ENCODE measurements at places on chromosomes 2 and 18.

DNA sequence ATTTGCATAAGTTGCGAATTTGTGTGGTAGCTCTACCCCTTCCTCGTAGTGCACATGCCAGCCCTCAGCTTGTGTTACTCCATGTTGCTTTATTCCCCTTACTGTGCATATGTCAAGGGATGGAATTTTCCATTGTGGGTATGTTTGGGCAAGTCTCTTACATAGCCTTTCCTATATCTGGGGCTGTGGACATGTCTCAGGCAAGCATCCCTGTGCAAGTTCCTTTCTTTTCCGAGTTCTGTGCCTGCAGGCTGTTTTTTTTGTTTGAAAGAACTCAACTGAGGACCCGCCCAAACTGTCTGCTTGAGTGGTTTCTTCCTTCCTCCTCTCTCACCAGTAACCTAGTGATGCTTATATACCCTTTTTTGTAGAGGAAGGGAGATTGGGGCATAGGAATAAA lies 1739.1 kb upstream of the PIK3C3 start:
- DNase-seq, result no peak

DNA sequence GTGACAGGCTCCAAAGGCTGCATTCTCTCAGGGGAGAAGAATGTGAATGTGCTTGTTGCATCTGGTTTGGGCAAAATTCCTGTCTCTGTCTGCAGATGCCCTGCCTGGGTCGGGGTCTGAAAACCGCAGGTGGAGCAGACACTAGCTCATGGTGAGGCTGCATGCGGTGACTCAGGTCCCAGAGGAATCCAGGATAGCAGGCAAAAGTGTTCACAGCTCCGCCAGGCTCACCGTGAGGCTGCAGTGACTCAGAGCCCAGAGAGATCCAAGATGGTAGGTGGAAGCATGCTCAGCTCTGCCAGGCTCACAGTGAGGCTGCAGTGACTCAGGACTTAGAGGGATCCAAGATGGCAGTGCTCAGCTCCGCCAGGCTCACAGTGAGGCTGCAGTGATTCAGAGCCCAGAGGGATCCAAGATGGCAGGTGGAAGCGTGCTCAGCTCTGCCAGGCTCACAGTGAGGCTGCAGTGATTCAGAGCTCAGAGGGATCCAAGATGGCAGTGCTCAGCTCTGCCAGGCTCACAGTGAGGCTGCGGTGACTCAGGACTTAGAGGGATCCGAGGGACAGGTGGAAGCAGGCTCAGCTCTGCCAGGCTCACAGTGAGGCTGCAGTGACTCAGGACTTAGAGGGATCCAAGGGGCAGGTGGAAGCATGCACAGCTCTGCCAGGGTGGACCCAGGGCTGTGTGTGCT lies 200.5 kb downstream of the ACKR3 start:
- no peak for DNase-seq

- no peak for DNase-seq
Measured at GRCh38 chr2:230156782-230157699, 62.7 kb downstream of the SP110 start.

DNA sequence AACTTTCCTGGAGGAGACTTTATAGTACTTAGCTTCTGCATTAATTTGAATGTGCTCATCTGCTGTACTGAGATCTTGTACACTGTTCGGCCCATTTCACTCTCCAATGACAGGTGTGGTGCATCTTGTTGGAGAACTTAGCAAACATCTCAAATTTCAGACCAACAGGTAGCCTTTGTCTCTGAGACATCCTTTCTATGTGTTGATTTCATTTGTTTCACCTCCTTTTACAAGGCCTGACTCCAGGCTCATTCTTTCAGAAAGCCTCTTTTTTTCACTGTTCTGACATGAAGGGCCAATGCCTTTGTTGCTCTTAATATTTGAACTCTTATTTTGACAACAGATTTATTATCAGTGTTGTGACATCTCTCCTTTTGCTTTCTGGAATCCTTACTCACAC lies 271.8 kb upstream of the FANCL start:
- DNase-seq, result no peak

DNA sequence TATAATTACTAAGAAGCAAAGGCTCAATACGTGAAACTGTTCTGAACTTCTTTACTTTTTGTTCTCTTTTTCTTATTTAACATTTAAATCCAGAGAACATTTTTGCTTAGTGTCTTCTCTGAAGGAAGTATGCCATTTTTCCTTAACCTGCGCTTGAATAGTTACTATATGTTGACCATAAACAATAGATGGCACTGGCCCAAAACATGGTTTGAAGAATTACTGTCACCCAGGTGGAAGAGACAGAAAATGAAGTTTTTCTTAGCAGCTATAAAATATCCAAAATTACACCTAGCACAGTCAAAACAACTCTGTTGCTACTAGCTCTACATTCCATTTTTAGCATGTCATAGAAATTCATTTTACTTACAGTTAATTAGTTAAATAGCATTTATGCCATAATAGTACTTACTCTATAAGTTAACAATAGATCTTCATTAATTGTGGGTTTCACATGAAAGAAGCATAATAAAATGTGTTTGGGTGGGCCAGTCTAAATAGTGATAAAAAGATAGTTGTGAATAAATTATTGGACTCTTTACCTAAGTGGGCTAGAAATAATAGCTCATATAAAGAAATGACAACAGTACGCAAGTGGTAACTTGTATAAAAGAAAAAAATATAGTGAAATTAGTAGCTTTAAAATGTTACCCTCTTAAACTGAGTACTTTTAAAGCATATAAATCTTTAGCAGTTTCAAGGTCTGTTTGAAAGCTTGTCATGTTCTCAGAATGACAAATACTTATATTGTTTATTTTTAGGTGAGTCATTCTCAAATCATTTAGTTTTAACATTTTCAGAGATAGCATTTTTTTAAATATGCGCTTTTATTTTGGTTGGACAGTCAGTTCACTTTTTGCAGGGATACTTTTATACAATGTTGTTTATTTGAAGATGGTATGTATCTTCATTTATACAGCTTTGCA lies 3.7 kb downstream of the ETAA1 start:
- DNase-seq, result no peak

- DNase-seq, result no peak
Measured at GRCh38 chr2:29786361-29786760, 135.0 kb downstream of the ALK start.

DNA sequence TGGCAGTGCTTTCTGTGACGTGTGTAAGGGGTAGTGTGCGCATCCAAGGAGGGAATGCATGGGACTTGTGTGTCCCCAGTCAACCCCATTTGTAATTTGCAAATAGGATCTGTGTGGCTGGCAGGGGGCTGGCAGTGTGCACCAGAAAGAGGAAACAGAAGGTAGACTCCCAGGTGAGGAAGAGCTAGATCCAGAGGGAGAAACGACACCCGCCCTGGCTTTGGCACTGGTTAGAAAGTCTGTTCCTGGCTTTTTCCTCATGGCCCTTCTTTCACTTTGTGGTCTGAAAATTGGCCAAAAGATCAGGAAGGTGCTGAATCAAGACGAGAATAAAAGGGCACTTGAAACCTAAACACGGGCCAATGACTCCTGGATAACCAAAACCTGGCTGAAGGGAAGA lies 33.3 kb downstream of the PRKCE start:
- no peak for DNase-seq

GRCh38 chr2:190940454-190940853 lies 59.8 kb downstream of the GLS start:
- no peak for DNase-seq

GRCh38 chr2:105800953-105801635 lies 56.4 kb downstream of the NCK2 start:
- DNase-seq, result no peak

GRCh38 chr2:208311954-208312353 lies 45.9 kb downstream of the PIKFYVE start:
- no peak for DNase-seq

GRCh38 chr2:220510668-220511067 lies 883.2 kb downstream of the SLC4A3 start:
- no peak for DNase-seq

DNA sequence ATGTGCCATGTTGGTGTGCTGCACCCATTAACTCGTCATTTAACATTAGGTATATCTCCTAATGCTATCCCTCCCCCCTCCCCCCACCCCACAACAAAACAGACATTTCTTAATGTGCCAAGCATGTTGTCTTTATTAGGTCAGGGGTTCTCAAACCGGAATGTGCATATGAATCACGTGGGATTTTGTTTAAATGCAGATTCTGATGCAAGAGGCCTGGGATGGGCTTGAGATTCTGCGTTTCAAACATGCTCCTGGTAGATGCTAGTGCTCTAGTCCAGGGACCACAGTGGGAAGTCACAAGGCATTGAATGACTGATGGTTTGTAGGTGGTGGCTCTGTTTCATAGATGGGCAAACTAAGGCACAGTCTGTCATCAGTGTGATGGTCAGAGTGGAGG lies 184.7 kb downstream of the SMAD7 start:
- DNase-seq, result no peak

DNA sequence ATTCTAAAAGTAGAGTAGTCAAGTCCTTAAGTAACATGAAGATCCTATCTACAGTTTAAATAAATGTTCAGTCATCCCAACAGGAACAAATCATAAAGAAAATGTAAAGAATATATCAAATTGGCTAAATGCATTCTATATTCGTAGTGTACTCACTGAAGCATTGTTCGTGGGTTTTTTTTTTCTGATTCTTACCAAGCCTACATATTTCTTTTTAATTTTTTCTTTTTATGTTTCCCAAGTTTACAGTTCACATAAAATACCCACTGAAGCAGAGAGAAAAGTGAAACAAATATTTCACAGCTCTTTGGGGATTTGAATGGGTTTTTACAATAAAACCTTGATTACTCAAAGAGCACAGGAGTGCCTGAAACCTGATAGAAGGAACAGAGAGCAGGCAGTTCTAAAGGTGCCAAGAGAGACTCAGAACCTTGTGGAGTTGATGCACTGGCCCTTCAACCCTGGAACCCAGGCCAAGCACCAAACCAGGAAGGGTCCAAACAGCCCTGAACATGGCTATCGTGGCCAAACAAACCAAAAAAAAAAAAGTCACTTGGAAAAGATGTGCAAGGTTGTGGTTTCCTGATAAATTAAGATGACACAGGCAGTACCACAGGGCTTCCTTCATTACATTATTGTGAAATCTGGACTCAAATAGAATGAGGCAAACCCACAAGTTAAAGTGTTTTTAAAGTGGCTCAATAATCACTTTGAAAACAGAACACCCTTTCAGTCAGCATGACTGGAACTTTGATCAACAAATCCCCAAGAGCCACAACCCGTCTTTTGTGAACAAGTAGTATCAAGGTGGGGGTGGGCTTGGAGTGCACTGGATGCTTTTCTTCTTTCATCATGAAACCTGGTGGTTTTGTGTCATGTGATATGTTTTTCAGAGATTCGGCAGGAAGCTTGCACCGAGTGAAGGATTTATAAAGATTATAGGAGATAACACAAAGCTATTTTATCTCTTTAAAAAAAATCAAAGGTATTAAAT lies 245.0 kb upstream of the FN1 start:
- DNase-seq, result no peak

DNA sequence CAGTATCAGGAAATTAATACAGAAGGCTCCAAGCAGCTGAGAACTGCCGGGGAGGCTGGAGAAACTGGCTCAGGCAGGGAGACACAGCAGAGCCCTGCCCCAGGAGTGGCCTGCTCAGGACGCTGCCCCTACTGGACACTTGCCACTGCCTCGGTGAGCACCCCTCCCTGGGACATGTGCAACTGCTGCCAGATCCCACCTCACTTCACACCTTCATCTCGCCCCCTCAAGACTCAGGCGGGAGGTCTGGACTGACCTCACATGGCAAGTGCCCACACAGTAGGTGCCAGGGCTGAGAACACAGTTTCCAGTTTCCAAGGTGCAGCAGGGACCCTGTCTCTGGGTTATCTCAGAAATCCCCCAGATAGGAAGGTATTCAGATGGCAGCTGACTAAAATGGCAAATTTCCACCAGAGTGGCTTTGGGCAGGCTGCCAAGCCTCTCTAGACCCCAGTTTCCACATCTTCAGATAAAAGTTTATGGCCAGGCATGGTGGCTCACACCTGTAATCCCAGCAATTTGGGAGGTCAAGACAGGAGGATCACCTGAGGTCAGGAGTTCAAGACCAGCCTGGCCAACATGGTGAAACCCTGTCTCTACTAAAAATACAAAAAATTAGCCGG lies 33.7 kb upstream of the LBH start:
- DNase-seq, result no peak

- no peak for DNase-seq
Measured at GRCh38 chr2:208306291-208306690, 40.2 kb downstream of the PIKFYVE start.

DNA sequence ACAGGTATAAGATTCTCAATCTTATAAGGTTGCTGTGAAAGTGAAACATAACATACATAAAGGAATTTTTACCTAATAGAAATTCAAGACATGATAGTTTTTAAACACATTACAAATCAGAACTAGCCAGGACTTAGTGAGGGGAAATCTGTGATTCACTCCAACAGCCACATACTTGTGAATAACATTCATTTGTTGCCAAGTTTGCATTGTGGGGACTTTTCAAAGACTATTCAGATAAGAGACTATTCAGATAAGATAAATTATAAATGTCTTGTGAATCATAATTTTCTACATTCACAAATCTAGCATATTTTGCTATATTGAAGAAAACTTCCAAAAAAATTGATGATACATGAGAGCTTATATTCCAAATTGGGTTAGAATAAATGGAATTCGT lies 345.3 kb upstream of the CDH20 start:
- no peak for DNase-seq

DNA sequence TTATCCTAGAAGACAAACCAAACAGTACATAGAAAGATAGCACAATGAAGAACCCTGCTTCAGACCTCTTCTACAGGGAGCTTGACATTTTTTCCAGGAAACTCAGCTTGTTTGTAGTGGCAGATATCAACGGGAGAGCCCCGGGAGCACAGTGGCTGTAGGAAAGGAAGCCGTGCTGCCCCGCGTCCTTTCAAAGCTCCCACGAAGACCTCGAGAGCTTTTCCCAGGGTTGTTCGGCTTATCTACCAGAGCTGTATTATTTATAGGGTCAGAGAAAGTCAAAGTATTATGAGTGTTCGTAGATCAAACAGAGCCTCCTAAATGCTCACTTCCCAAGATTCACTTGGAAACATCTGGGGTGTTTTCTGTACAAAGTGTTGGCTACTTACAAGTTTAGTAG lies 167.1 kb upstream of the COPS8 start:
- no peak for DNase-seq

DNA sequence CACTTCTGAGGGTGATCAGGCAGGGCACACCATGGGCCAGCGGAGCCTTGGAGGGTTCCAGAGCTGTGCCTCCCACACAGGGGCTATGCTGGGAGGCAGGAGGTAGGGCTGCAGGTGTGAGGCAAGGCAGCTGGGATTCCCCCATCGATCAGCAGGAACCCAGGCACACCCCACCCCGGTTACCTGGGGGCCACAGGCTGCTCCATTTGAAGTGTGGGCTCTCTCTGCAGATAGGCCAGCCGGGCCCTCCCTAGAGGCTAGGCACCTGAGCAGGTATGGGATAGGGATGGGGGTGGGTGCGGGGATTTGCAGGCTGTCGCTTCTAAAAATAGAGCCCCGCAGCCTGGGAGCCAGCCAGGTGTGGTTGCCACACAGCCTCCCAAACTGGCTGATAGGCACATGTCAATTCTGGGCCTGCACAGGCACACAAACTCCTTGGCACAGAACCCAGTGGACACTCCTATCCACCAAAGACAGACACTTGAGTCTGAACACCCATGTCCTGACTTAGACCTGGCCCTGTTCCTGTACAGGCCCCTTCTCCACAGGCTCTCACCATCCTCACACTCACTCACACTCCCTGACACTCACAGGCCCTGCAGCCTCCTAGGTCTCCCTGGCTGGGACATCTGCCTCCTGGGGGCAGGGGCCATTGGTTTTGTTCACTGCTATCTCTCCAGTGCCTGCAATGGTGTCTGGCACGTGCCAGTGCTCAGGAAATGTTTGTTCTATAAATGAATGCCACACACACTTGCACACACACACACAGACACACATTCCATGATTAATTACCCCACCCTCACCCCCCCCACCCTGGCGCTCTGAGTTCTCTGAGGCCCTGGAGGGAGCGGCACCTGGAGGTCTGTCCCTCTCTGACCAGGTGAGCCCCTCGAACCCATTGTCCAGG lies 73.4 kb downstream of the ZFP36L2 start:
- DNase-seq, result no peak

Data from SHP77 (cell line).